ELR (cell line): ENCODE measurements at places on chromosomes 7 and 10.
A peak's percentile ranks its signal among the peaks of the same experiment; 100 is the strongest.

DNA sequence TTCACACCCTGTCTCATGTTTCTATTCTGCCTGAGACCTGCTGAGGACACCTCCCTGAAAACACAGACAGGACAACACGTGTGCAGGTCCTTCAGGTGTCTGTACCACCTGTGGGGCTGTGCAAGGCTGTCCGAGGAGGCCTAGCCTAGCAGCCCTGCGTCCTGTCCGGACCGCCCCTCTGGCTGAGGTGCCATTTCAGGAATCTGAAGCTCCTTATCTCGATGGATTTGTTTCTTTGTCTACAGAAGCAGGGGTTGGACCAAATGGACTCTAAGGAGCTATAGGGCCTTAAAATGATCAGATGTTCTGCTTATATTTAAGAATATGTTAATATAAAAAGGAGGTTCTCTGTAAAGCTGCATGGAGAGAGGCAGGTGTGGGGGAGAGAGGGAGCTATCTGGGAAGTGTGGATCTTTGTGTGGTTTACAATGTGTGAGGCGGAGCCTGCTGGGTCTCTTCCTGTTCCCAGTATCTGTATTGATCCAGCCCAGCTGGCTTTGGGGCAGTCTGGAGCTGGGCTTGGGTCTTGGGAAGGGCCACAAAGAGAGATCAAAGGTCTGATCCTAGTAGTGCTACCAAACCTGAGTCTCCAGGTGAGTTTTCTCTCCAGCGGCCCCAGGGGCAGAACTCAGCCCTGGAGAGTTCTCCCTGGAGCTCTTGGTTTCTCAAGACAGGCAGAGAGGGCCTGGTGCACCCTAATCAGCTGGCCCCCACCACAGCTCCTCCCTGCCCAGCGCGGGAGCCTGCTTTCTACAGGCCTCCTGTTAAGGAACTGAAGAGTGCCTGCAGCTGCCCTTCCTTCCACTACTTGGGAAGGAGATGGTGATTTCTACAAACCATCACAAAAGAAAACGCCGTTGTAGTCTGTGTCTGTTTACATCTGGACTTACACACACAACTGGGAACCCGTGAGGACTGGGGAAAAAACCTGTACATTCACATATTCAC lies 3.4 kb upstream of the MNX1 start:
- DNase-seq = no peak

DNA sequence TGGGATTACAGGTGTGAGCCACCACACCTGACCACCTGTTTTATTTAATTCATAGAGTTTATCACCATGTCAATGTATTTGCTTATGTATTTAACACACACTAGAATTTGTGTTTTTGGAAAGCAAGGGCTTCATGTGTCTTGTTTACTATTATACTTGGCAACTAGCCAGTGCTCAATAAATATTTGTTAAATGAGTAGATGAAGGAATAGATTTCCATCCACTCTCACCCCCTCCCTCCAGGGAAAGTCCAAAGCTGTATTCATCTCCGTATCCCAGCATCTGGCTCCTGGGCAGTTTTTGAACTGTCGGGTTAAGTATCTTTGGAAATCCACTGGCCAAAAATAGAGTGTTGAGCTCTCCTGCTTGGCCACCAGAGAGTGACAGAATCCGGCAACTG lies 4.6 kb upstream of the RADIL start:
- no peak for DNase-seq

- DNase-seq = no peak
Measured at GRCh38 chr10:129955601-129956285, 8.3 kb downstream of the EBF3 start.

DNA sequence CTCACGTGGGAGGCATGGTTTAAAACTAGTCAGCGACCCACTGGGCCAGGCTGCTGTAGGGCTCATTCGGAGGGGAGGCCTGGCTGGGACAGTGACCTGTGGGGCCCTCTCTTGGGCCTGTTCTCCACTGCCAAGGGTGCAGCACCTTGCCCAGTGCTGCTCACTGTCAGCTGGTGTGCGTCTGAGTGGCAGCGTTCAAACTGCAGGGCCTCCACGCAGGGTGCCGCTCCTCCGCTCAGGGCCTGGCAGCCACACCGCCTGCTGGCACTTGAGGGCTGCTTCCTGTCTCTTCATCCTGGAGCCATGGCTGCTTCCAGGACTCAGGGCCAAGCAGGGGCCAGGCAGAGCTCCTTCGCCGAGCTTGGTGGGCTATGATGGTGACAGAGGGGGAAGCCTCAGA lies 18.3 kb downstream of the ADAMTS14 start:
- no peak for DNase-seq

GRCh38 chr10:63236113-63236935 lies 103.2 kb downstream of the NRBF2 start:
- peak; percentile 95 for DNase-seq

DNA sequence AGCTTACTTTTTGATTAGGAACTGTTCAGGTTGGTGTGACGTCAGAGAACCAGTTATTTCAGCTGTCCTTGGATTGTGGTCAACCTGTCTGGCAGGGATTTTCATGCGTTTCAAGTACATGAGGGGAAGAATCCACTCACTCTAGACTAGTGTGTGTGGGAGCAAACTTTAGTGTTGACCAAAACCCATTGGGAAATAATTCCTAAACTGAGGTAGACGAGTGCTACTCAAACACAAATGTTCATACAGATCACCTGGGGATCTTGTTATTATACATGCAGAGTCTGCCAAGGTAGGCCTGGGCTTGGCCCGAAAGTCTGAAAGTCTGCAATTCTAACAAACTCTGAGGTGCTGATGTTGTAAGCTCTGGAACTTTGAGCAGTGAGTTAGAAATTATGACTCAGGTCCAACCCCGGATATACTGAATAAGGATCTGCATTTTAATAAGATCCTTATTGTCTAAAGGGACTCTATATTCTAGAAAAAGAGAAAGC lies 111.1 kb upstream of the CREB5 start:
- peak; percentile 35 for DNase-seq

- no peak for DNase-seq
Measured at GRCh38 chr10:109831846-109832245, 91.5 kb downstream of the XPNPEP1 start.

GRCh38 chr7:36986948-36987724 lies 262.8 kb upstream of the AOAH start:
- DNase-seq = peak; percentile 50

DNA sequence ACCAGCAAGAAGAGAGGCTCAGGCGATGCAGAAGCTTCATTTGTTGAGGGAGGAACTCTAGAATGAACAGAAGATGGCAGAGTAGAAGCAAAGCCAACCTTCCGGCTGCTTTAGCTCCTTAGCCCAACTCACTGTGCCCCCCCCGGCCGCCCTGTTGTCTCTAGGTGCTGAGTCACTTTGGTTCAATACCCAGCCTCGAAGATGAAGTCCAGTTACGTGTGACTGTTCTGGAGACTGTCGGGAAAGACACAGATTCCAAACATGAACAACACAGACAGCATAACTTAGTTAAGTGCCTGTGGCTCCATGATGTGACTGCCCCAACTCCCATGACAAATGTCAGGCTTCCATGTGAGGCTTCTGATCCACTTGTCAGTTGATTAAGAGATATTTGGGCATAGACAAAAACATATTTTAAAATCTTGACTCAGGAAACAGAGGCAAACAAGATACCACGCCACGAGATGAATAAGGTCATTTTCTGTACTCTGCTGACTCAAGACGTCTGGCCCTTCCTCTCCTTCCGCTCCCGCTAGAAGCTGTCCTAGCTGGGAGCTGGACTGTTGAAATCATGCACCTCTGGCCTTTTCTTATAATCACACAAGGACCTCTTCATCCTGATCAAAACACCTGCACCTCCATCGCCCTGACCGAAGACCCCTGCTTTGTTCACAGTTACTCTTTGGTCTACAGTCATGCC lies 199.3 kb downstream of the FRMD4A start:
- no peak for DNase-seq
